Muscle of leg (tissue), 16 donors: ENCODE measurements at places on chromosomes 13 and 19.

- DNase-seq: no peak
These were observed 92.0 kb downstream of the DGKH start for GRCh38 chr13:42140494-42140893.

DNA sequence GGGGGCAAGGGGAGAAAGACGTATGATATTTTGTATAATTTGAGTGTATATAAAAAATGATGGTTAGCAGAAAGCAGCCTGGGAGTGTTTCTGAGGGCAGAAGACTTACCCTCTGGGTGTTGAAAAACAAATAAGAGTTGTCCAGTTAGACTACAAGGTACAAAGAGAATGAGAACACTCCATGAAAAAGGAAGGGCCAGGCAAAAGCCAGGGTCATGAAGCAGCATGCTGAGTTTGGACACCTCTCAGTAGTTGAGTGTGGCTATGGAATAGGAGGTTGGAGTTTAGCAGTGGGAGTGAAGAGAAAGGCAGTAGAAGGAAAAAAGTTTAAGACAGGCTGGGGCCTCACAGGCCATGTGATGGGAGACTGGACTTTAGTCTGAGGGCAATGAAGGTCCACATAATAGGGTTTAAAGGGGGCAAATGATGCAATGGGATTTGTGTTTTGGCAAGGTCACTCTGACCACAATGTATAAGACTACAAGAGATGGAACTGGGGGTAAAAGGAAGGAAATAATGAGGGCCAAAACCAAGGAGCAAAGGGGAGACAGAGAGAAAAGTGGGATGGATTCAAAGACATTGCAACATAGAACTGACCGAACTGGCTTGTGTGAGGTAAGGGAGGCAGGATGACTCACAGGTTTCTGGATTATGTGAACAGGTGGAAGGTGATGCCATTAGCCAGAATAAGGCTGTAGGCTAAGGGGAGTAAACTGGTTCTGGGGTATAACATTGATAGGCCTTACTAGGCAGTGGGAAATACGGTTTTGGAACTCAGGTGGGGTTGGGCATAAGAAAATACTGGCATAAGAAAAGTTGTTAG, 76.6 kb downstream of the SERP2 start:
- DNase-seq: no peak

GRCh38 chr19:15240515-15240914, 8.3 kb upstream of the EPHX3 start:
- peak; percentile 86 for DNase-seq

DNA sequence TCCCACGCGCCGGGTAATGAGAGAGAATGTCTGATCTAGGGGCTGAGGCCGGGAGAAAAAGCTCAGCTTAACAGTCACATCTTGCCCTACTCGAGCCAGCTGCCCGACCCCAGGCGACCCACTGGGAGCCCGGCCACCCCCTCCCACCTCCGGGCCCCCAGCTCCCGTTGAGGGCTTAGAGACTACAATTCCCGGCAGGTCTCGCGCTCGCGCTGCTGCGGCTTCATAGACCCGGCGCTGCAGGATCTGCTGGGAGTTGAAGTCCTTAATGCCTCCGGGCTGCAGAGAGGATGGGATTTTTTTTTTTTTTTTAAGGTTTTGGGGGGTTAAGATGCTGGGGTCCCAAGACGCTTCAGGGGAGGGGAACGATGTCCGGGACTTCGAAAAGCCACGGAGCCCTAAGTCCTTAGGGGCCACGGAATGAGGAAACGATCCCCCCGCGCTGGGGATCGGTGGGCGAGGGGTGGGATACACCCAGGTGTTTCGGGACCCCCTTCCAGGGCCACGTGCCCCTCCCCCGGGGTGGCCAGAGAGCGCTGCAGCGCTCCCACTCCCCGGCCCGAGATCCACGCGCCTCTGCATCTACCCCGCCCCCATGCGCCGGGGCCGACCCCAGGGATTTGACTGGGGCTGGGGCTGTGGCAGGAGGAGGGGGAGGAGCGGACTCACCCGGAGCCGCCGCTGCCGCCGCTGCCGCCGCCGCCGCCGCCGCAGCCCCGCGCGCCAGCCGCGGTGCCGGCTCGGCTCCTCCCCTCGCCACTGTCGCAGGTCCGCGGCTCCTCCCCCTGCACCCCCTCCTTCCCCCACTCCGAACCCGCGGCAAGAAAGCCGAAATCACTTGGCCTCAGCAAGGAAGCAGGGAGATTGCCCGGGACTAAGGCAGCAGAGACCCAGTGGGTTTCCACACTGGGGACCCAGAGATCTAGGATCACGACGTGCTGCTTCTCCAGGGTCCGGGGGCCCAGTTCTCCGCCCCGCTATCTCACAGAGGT, at the start of gene SYT3:
SYT3 (minus strand) TSS at position 761 of the 992 bp plus-strand sequence. CDS start 2,470 bp downstream, outside the sequence.
- DNase-seq: peak; percentile 44
